ENCODE measurements at places on chromosomes 6 and 20.

GRCh38 chr20:57616143-57616951 is 3.9 kb downstream of the ZBP1 start:
- no peak for DNase-seq

DNA sequence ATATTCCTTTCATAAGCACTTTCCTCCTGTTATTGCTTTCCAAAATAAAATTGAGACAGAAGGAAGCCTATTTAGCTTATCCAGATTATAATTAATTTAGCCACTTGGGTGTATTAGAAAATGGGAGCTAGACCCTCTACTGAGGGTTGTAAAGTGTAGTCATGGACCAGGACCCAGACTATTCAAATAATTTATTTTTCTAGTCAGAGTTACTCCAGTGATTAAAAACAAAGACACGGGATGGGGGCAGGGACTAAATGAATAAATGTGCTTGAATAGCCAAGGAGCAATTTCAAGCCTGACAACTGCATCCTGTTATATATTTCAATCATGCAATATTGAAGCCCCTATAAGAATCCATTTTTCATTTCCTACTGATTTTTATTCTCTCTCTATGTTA is 41.6 kb downstream of the KLHL32 start:
- no peak for DNase-seq

DNA sequence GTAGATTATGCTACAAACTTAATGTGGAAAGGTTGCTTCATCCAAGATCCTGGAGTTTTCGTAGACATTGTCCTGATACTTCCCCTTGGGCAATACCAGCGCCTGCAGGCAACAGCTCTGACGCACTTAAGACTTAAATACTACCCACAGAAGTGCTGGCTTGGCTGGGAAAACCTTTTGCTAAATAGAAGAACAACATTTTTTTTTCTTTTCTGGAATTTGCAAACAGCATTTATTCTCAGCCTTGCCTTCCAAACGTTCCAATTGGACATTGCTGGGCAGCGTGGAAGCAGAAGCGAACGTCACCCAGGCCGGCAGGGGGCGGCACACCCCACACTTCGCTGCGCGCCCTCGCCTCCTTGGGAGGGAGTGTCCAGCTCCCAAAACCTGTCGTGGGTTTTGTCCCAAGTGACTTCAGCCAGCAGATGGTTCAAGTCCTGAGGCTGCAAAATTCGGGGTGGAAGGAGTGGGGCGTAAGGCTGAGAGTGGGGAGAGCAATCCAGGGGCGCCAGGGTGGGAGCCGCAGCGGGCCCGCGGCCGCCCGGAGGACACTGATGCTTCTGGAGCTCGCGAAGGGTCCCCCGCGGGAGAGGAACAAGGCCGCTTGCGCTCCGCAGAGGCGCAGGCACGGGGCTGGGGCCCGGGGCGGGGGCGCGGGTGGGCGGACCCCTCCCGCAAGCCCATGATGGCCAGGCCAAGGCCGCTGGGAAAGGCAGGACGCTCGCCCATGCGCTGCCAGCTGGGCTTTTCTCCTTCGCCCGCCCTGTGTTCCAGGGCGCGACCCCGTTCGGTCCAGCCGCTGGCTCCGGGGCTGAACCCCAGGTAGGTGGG is 60.8 kb upstream of the MAP3K4 start:
- peak; percentile 32 for DNase-seq

DNA sequence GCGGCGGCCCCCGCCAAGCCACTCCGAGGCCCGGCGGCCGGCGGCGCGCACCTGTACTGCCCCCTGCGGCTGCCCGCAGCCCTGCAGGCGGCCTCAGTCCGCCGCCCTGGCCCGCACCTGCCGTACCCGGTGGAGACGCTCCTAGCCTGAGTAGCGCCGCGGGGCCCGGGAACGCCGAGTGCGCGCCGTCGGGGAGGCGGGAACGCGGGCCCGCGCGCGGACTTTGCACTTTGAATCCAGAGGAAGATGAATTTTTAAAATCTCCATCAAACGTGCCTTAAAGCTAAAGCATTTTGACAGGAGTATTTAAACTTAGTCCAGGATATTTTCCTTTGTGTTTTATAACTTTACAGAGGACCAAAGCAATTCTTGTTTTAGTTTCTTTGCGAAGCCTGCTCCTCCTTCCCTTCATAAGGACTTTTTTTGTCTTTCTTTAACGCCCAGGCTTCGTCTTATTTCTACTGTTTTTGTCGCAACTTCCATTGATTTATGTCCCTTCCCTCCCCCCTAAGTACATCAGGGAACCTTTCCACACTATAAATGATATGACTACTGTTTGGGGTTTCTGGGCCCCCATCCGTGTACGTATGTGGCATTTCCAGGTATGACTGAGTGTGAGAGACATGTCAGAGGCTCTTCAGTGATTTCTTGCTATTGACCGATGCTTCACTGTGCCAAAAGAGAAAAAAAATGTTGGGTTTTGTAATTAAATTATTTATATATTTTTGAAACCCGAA is 2.0 kb downstream of the FOXQ1 start:
- DNase-seq, result no peak

GRCh38 chr6:150298676-150299075 is 70.1 kb upstream of the IYD start:
- no peak for DNase-seq

- DNase-seq, result no peak
Measured at GRCh38 chr20:3663031-3663701, at the start of gene GFRA4. Gene GFRA4 (minus strand): TSS chr20:3663399. CDS start chr20:3663399, 0 bp downstream.

DNA sequence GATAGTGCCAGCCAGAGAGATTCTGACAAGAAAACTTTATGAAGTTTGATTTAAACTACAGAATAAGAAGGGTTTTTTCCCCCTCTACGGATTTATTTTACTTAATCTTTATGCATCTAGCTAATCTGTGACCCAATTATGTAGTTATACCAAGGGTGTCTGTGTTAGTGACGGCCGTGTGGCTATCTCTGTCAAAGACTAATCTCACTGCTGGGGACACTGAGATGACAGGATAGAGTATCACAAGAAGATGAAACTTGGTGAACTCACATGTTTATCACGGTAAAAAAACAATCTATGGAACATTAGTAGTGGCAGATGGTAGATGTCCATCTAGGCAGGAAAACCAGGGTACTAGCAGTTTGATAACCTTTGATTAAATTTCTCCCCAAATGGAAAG is 149.7 kb downstream of the AHI1 start:
- no peak for DNase-seq

DNA sequence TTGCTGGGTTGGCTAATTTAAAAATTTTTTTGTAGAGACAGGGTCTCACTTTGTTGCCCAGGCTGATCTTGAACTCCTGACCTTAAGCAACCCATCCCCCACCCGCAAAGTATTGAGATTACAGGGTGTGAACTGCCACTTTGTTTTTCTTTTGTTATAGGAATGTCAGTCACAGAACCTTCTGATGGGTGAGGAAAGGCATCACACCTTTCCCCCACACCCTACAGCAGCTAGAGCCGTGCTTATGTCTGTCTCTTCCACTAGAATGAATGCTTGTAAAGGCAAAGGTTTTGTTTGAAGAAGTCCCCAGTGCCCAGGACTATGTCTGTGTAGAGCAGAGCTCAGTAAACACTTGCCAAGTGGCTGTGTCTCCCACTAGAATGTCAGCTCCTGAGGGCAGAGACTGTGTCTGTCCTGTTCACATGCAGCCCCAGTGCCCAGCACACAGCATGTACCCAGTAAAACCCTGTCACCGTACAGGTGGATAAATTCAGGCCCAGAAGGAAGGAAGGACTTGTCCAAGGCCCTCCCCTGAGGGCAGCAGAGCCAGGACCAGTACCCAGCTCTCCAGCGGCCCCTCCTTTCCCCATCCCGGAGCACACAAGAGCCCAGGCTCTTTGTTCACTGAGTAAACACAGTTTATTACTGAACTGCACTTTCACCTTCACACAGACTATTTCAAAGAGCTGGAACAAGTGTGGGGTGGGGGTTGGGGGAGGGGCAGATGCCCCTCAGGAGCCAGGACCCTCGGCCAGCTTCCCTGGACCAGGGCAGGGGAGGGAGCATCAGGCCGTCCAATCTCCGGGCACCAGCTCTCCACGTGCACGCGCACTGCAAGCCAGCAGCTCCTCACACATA is 26.4 kb downstream of the COX4I2 start:
- DNase-seq, result no peak

DNA sequence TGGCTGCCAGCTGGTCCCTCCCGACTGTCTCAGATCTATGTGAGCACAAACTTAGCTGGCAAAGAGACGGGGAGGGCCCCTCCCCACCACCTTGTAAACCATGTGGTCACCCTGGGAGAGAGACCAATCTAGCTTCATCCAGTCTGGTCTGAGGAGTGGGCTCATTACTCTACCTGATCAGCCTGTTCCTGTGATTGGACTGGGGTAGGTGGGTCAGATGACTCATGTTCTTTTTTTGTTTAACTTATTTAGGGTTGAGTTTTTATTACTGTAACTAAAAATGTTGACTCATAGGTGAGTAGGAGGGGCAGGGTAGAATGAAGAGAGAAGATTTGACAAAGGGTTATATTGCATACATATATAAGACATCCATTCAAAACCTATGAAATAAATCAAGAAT is 4.7 kb downstream of the GSTA4 start:
- no peak for DNase-seq

- no peak for DNase-seq
Measured at GRCh38 chr6:20931093-20931492, 396.8 kb downstream of the CDKAL1 start.

DNA sequence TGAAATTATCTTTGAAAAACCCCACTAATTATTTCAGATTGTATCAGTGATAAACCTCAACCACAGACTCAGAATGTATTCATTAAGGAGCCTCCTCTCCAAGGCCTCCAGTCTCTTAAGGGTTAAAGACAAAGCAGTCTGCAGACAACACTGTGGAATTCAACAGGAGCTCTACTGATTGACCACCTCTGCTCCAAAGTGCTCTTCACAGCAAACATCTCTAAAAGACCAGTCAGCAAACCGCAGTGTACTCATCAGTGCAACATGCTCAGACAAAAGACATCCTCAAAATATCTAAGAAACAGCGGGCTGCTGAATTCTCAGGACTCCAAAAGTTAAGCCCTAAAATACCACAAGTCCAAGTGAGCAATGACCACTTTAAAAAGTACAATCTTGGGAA is 42.0 kb downstream of the UQCC1 start:
- no peak for DNase-seq

DNA sequence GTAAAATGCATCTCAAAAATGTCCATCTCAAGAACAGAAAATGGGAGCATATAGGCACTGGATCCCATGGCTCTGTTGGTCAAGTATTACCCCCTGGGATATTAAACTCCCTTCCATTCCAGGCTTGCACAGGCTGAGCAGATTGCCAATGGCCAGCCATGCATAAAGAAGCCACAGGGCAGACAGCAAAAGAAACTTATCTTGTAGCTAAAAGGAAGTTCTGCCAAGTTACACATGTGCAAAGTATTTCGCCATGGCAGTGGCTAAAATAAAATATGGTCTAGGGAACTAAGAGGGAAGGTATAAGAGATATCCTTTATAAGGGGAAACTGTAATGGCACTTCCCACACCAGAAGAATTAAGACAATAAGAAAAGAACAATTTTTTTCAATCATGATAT is 415.6 kb upstream of the BTBD3 start:
- no peak for DNase-seq

GRCh38 chr6:155121699-155122098 is 126.6 kb downstream of the TIAM2 start:
- no peak for DNase-seq

GRCh38 chr6:108737594-108738546 is 110.4 kb upstream of the ARMC2 start:
- DNase-seq, result no peak

DNA sequence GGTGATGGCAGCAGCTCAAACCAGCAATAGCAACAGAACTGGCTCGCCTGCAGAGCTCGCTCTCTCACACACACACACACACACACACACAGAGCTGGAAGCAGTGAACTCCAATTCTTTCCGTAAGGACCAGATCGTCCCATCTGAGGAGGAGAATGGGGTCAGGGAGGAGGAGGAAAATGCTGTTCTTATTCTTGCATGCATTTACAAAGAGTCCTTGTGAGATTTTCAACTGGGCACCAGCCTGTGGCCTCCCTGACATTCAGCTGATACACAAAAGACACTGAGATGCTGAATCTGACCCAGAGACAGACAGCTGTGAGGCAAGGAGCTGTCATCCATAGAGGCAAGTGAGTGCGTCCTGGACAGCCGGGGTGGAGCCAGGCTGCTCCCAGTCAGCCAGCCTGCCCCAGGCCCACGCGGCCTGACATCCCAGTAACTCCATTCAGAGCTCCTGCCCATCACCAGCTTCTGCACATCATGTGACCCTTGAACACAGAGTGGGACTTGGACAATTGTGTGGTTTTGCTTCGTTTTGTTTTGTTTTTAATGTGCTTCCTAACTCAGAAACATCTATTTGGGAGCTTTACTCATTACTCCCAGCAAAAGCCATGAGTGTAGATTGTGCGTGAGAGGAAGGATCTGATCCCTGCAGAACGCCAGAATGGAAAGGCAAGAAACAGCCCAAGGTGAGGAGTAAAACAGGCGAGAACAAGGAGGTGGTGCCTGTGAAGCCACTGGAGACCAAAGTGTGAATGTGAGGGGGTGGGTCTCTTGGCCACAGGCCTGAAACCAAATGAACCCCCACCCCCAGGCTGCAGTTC is 2.1 kb downstream of the SERPINB9 start:
- no peak for DNase-seq

DNA sequence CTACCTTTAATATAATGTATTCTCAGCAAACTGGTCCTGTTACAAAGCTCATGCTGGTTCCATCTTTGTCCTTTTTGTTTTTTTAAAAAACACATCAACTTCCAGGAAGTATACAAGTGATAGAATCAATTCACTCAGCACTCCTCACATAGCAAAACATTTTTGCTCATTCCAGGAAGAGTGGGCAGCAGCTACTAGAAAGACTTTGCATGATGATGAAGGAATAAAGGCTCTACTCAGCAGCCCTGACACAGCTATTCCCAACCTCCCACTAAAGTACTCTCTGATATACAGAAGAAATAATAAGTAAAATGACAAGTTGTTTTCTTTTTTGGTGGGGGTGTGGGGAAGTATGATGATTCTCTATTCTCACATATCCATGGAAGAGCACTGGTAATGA is 61.2 kb downstream of the RGS17 start:
- no peak for DNase-seq

- DNase-seq, result no peak
Measured at GRCh38 chr6:71463061-71463460, 174.4 kb downstream of the OGFRL1 start.

DNA sequence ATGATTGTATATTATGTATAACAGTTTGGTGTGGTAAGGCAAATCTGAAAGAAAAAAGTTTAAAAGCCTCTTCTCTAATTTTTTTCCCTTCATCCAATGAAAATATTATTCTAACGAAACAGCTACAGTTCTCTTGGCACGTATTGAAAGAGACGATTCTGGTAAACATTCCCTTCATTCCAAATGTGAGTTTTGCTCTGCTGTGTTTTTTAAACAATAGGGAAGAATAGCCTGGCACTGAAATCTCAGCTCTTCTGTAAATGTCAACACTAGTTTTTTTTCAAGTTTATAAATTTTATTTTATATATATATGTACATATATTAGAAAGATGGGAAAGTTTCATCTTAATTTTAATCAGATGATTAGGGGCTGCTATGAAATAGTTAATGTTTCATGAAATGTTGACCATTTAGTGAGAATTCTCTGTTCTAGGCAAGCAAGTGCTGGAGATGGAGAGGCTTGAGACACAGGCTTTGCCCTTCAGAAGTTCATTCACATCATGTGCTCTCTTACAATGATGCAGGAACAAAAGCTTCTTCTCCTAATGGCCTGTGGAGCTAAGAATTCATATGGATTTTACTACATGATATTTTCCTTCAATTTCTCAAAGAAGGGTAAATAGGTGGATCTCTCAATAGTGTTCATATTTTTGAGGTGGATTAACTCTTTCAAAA is 4.1 kb downstream of the PAQR8 start:
- DNase-seq, result no peak

- DNase-seq, result no peak
Measured at GRCh38 chr20:1085492-1086276, 32.7 kb upstream of the PSMF1 start.

- DNase-seq, result no peak
Measured at GRCh38 chr6:125310994-125311649, 9.4 kb upstream of the HDDC2 start.

Measured in activated CD4-positive, CD25-positive, alpha-beta regulatory T cell (primary cell).